ENCODE measurements at places on chromosomes 5 and 9.

DNA sequence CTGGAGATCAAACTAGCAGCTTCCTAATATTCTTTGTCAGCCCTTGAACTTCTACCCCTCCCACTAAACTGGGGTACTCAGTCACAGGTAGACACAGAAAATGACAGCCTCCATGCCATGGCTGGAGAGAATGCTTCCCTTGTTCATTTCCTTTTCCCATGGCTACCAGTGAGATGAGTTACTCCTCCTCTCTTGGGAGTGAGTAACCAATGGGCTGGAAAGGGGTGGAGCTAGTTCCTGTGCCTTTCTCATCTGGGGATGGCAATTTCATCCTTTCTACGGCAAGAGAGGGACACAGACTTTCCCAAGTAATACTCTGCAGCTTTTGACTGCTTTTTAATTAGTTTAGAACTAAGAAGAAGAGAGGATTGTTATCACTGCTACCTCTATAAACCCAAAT is 1045.6 kb upstream of the WWC1 start:
- no peak for DNase-seq
- no peak overlapping the region for H3K4me3 ChIP-seq
- no peaks in the 10 kb centered on the region for H3K27me3 ChIP-seq
- H3K36me3 ChIP-seq = no peaks in the 10 kb centered on the region
- H3K4me1 ChIP-seq = no peaks in the 10 kb centered on the region

GRCh38 chr9:89541798-89542197 is 43.9 kb upstream of the SEMA4D start:
- DNase-seq = no peak
- peaks cover 66% of the 10 kb centered on the region for H3K4me1 ChIP-seq
- no peaks in the 10 kb centered on the region for H3K36me3 ChIP-seq
- no peak overlapping the region for H3K4me3 ChIP-seq
- H3K27me3 ChIP-seq = no peaks in the 10 kb centered on the region

GRCh38 chr5:14438195-14438606 is 143.4 kb upstream of the OTULINL start:
- no peaks in the 10 kb centered on the region for H3K4me1 ChIP-seq
- no peak overlapping the region for H3K27ac ChIP-seq
- DNase-seq = no peak
- no peaks in the 10 kb centered on the region for H3K27me3 ChIP-seq

GRCh38 chr5:7518947-7519560 is 123.1 kb downstream of the ADCY2 start:
- no peaks in the 10 kb centered on the region for H3K36me3 ChIP-seq
- H3K4me3 ChIP-seq = no peak overlapping the region
- no peaks in the 10 kb centered on the region for H3K27me3 ChIP-seq
- no peak for DNase-seq
- no peaks in the 10 kb centered on the region for H3K4me1 ChIP-seq

- H3K27me3 ChIP-seq = no peaks in the 10 kb centered on the region
- no peaks in the 10 kb centered on the region for H3K36me3 ChIP-seq
- no peak overlapping the region for H3K27ac ChIP-seq
- DNase-seq = no peak
- H3K4me3 ChIP-seq = no peak overlapping the region
Observed at GRCh38 chr5:14168144-14168792, 25.1 kb downstream of the TRIO start.

DNA sequence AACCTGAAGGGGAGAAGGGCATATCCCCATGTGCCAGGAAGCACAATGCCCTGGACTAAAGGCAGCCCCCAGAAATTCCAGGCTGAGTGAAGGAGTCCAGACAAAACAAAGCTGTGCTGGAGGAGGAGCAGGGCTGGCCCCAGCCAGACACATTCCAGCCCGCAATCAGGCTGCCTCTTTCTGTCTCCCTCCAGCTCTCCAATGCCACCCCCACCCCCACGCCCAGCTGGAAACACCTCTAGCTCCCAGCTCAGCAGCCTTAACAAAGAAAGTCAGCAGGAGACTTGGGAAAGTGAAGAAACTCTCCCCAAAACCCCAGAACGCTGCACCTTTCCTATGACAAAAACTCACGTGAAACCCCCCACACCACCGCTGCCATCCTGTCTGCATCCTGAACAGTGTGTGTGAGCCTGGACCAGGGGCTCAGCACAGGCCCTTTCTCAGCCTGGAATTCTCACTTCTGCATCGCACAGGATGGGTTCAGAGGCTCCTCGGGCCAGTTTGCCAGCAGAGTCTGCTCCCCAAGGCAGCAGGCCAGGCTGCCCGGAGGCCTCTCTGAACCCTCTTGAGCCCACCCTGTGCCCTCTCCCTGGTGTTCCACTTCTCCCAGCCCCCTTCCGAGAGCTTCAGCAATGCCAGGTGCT is 96.2 kb upstream of the ICE1 start:
- H3K27me3 ChIP-seq = no peaks in the 10 kb centered on the region
- H3K36me3 ChIP-seq = no peaks in the 10 kb centered on the region
- DNase-seq = no peak
- H3K27ac ChIP-seq = no peak overlapping the region

GRCh38 chr5:78405829-78406750 is 45.7 kb downstream of the SCAMP1 start:
- H3K4me1 ChIP-seq = no peaks in the 10 kb centered on the region
- H3K4me3 ChIP-seq = no peak overlapping the region
- no peaks in the 10 kb centered on the region for H3K36me3 ChIP-seq
- DNase-seq = no peak
- H3K27ac ChIP-seq = no peak overlapping the region

GRCh38 chr9:98886691-98887229 is 56.9 kb upstream of the COL15A1 start:
- no peaks in the 10 kb centered on the region for H3K4me1 ChIP-seq
- no peak for DNase-seq
- H3K4me3 ChIP-seq = no peak overlapping the region
- no peaks in the 10 kb centered on the region for H3K27me3 ChIP-seq

DNA sequence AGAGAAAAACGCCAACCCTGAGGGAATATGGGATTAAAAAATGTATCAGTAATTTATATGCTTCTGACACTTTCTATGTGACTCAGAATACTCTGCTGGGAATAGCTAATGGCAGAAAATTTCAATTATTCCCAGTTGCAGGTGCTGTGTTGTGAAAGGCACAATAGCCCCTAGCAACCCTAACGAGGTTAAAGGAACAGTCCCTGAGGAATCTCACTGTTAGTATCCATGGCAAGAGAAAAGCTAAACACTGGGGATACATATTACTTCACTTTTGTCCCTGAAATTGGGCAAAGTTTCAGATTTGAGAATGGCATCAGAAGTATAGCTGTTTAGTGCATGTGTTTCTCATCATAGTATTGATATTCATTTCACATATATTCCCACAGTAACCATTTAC is 555.0 kb downstream of the RAB3C start:
- DNase-seq = no peak
- H3K36me3 ChIP-seq = no peaks in the 10 kb centered on the region
- no peak overlapping the region for H3K4me3 ChIP-seq
- no peaks in the 10 kb centered on the region for H3K27me3 ChIP-seq
- no peaks in the 10 kb centered on the region for H3K4me1 ChIP-seq

- H3K36me3 ChIP-seq = no peaks in the 10 kb centered on the region
- no peak overlapping the region for H3K27ac ChIP-seq
- H3K4me1 ChIP-seq = no peaks in the 10 kb centered on the region
- no peak for DNase-seq
Observed at GRCh38 chr9:130426883-130427282, 17.9 kb upstream of the ASS1 start.

DNA sequence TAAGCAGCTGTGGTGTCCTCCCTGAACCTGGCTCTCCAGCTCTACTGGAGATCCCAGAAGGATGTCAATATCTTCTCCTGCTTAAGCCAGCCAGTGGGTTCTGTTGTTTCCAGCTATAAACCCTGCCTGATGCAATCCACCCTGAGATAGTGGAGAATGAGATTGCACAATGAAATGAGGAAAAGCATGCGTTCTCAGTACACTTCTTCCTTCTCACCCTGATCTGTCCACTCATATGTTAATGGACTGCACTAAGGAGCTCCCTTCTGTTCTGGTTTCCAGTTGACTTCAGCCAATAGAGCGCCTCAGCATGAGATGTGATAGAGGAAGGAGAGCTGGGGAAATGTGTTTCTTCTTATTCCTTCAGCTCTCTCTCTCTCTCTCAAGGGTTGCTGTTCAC is 40.0 kb upstream of the CDH6 start:
- no peaks in the 10 kb centered on the region for H3K4me1 ChIP-seq
- no peak overlapping the region for H3K4me3 ChIP-seq
- H3K27ac ChIP-seq = no peak overlapping the region

GRCh38 chr5:139774980-139775661 is 20.5 kb upstream of the PSD2 start:
- no peaks in the 10 kb centered on the region for H3K4me1 ChIP-seq
- DNase-seq = peak; percentile 74
- no peaks in the 10 kb centered on the region for H3K27me3 ChIP-seq
- no peak overlapping the region for H3K4me3 ChIP-seq

- no peak for DNase-seq
- no peaks in the 10 kb centered on the region for H3K27me3 ChIP-seq
- no peak overlapping the region for H3K4me3 ChIP-seq
- H3K27ac ChIP-seq = no peak overlapping the region
- H3K36me3 ChIP-seq = no peaks in the 10 kb centered on the region
Observed at GRCh38 chr5:102937894-102938293, 182.0 kb downstream of the GIN1 start.

DNA sequence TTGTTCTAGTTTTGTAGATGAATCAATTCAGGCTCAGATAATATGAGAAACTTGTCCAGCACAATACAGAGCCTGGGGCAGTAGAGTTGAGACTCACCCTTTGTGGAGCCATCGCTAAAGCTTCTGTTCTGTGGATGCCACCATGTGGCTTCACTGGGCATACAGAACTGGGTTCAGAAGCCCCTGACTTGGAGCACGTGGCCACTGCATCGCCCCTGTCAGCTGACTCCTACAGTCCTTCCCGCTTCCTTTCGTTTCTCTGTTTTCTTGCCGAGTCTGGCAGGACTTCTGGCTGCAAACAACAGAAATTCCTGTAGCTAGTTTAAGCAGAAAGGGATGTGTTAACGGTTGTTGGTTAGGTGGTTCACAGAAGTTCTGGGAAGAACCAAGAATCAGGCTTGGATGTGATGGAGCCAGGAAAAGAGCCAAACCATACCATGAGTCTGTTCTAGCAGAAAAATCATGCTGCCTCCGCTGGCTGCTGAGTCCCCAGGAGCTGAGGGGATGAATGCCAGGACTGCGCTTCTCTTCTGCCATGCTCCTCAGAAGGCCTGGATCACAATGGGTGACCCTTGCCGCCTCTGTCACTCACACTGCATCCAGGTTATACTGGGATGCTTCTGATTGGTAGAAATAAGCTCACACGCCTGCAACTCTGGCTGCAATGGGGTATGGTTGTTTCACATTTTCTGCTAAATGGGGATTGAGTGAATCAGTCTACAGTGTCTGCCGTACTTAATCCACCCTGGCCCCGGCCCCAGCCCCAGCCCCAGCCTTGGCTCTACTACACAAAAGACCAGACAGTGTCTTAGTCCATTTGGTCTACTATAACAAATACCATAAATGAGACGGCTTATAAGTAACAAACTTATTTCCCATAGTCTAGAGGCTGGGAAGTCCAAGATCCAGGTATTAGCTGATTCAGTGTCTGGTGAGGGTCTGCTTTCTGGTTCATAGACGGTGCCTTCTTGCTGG is 262.5 kb downstream of the GOLPH3 start:
- no peak overlapping the region for H3K27ac ChIP-seq
- H3K4me3 ChIP-seq = no peak overlapping the region
- no peak for DNase-seq
- H3K4me1 ChIP-seq = peaks cover 6% of the 10 kb centered on the region
- H3K27me3 ChIP-seq = no peaks in the 10 kb centered on the region

GRCh38 chr9:69149321-69149807 is 24.7 kb upstream of the TJP2 start:
- H3K27ac ChIP-seq = no peak overlapping the region
- no peaks in the 10 kb centered on the region for H3K27me3 ChIP-seq
- H3K36me3 ChIP-seq = no peaks in the 10 kb centered on the region
- DNase-seq = no peak

DNA sequence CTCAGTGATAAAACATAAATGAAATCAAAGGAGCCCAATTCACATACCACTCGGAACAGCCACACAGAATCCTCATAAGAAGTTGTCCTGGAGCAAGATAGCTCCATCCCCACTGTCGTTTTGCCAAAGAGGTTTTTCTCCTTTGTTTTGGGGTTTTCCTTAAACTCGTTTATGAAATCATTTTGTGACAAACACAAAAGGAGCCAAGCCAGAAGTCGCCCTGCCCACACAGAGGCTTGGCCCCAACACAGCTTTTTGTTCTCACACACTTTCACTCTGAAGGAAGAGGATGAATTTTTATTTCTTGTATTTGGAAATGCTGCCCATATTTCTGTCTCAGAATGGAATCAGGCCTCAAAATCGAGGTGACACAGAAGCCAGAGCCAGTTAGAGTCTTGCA is 113.4 kb downstream of the HSD17B3 start:
- no peak overlapping the region for H3K4me3 ChIP-seq
- H3K4me1 ChIP-seq = no peaks in the 10 kb centered on the region
- no peak for DNase-seq
- no peak overlapping the region for H3K27ac ChIP-seq
- H3K36me3 ChIP-seq = no peaks in the 10 kb centered on the region
- no peaks in the 10 kb centered on the region for H3K27me3 ChIP-seq

DNA sequence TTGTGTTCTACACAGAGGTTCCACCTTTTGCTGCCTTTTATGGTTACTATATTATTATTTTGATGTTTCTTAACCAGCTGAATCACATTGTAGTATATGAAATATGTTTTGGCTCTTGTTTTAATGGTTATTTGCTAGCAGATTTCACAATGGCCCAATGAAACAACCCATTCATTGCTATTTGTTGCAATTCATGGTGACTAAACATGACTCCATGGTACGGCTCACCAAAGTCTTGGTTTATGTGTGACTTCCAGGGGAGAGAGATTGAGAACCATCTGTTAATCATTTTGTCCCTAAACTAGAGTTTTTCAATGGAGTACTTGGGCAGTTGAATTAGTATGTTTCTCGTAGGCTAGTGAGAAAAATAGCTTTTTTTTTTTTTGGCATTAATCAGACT is 108.4 kb downstream of the GHR start:
- no peaks in the 10 kb centered on the region for H3K27me3 ChIP-seq
- DNase-seq = no peak
- no peaks in the 10 kb centered on the region for H3K4me1 ChIP-seq
- H3K4me3 ChIP-seq = no peak overlapping the region
- H3K36me3 ChIP-seq = no peaks in the 10 kb centered on the region
- H3K27ac ChIP-seq = no peak overlapping the region

DNA sequence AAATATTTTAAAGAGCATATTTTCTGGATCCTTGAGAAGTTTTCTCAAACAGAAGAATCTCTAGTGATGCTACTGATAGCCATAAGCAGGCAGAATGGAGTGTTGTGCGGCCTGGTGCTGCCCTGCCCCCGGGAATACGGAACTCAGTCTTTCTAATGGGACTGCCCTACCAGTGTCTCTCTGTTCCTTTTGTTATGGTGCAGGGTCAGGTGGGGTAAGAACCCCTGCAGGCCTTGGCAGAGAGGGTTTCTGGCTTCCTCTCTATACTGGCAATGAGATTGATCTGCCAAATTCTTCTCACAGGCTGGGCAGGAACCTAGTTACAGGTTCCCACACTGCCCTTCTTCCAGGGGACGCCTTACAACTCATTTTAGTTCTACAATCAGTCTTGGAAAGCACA is 2.6 kb downstream of the IL5 start:
- no peaks in the 10 kb centered on the region for H3K27me3 ChIP-seq
- H3K4me3 ChIP-seq = no peak overlapping the region
- no peak overlapping the region for H3K27ac ChIP-seq
- H3K36me3 ChIP-seq = no peaks in the 10 kb centered on the region
- no peak for DNase-seq

- no peak overlapping the region for H3K4me3 ChIP-seq
- no peak for DNase-seq
- no peak overlapping the region for H3K27ac ChIP-seq
- H3K4me1 ChIP-seq = no peaks in the 10 kb centered on the region
- H3K36me3 ChIP-seq = peaks cover 4% of the 10 kb centered on the region
Observed at GRCh38 chr5:115337882-115338281, 41.4 kb upstream of the CCDC112 start.
